Glutamatergic neuron (in vitro differentiated cells): ENCODE measurements at places on chromosomes 12 and 14. TPM values are rescaled to one million over a fixed set of nuclear protein-coding genes. Genes with fewer than 3 reads are reported as not detected.

DNA sequence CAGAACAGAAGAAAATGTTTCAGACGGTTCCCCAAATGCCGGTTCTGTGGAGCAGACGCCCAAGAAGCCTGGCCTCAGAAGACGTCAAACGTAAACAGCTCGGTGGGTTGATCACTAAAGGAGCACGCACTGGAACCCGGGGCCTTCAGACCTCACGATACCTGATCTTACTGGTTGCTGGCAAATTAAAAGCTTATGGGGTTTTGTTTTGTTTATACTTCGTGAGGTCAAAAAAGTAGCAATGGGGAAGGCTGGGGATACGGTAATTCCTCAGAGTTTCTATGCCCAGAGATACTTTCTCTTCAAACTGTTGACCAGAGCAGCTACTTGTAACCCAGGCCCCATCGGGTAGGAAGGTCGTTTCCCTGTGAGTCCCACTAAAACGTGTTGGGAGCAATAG lies 1.7 kb downstream of the CDKN1B start:
- H3K27me3 ChIP-seq: peaks cover 5% of the 10 kb centered on the region
- peaks cover 33% of the 10 kb centered on the region for H3K4me1 ChIP-seq
- peak overlapping the region; percentile 59 for H3K27ac ChIP-seq
- peak overlapping the region; percentile 99 for H3K4me3 ChIP-seq

GRCh38 chr12:75711271-75711670 lies 199.9 kb upstream of the KRR1 start:
- H3K27ac ChIP-seq: no peak overlapping the region
- H3K36me3 ChIP-seq: no peaks in the 10 kb centered on the region
- H3K27me3 ChIP-seq: no peaks in the 10 kb centered on the region
- no peak overlapping the region for H3K4me3 ChIP-seq
- peaks cover 18% of the 10 kb centered on the region for H3K4me1 ChIP-seq
- no peak for DNase-seq

Gene ESPL1
- total RNA-seq: 5.1 TPM

Gene TSPAN19
- 2.9 TPM for total RNA-seq
